WTC11 (cell line): ENCODE measurements at places on chromosomes 7 and 10. TPM values are rescaled to one million over a fixed set of nuclear protein-coding genes. Genes with fewer than 3 reads are reported as not detected.

GRCh38 chr10:103739039-103739764 is 116.2 kb downstream of the SH3PXD2A start:
- no peak for DNase-seq

The TDRD1 gene
- total RNA-seq, result 0.57 to 0.70 TPM (median 0.69 TPM) in 3 replicates

DNA sequence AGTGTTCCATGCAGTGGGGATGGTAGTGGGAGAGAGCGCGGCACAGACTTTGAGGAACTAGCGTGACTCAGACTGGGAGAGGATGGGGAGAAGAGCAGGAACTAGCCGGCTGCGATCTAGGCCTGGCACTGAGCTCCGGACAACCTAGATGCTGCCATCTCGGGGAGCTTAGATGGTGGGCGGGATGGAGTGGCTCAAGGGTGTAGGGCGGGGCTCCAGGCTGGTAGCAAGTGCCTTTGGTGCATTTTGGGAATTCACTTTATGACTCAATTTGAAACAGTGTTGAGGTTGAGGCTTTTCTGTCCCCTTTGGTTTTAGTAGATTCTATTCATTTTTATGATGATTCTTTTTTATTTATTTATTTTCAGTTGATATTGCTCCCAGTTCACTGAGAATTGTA is 185.3 kb upstream of the GPR26 start:
- no peak for DNase-seq

GRCh38 chr10:3827266-3827665 is 42.3 kb upstream of the KLF6 start:
- DNase-seq, result no peak

The CAV1 gene
- 10.9 to 19.7 TPM (median 11.5 TPM) in 3 replicates for total RNA-seq
